ENCODE measurements at places on chromosomes 3 and 15. TPM values are rescaled to one million over a fixed set of nuclear protein-coding genes. Genes with fewer than 3 reads are reported as not detected.
A peak's percentile ranks its signal among the peaks of the same experiment; 100 is the strongest.

Gene GNAT1
- total RNA-seq, result not detected

Gene ARGFX
- not detected for total RNA-seq

Gene FBXW12
- total RNA-seq, result not detected

DNA sequence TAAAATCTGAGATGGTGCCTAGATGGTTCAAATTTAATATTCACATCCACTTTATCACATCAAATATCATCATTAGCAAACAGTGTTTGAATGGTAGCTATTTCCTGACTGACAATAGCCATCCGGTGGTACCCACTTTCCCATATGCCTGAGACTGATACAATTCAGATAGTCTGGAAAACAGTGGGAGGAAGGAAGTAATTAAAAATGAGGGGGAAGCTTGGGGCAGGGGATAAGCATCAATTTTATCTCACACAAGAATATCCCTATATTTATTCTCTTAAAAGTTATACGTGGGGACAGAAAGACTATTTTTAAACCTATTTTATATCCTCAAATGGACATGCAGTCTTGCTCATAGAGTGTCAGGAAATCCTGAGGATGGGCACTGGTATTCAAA is 122.5 kb upstream of the GAP43 start:
- DNase-seq, result no peak

DNA sequence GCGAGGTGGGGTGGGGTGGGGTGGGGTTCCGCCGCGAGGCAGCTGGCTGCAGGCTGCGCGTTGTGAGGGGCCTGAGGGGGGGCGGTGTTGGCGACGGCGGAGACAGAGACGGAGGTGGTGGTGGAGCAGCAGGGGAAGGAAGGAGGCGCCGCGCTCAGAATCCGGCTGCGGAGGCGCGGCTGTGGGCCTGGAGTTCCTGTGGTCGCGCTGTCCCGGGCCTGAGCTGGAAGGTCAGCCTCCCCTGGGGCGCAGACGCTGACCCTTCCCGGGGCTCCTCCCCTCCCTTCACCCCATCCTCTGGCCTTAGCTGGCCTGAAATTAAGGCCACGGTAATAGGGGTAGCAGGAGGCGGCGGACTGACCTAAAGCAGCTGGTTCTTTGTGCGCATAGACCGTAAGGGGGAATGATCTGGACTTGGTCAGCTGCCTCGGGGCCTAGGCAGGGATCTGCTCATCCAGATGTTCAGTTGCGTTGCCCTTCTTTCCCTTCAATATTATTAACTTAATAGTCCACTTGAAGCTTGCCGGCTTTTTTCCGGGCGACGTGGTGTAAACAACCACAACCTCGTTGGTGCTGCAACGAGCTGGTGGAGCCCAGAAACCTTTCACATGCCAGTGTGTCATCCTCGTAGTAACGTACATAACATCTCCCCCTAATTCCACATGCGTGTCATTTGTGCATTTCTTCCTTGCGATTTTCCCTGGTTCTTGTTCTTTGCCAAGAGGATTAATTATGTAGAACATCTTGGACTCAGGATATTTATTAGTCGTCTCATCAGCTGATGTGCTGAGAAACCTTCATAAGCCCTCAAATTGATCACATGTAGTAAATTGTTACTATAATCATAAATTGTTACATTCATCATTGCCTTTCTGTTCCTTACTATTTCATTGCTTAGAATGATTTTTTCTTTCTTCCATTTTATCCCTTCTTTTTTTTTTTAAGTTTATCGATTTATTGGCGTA is 626 bp downstream of the SEC62 start:
- DNase-seq, result peak; percentile 72

- no peak for DNase-seq
These were observed 1.8 kb downstream of the PLXNB1 start for GRCh38 chr3:48428088-48428571.

DNA sequence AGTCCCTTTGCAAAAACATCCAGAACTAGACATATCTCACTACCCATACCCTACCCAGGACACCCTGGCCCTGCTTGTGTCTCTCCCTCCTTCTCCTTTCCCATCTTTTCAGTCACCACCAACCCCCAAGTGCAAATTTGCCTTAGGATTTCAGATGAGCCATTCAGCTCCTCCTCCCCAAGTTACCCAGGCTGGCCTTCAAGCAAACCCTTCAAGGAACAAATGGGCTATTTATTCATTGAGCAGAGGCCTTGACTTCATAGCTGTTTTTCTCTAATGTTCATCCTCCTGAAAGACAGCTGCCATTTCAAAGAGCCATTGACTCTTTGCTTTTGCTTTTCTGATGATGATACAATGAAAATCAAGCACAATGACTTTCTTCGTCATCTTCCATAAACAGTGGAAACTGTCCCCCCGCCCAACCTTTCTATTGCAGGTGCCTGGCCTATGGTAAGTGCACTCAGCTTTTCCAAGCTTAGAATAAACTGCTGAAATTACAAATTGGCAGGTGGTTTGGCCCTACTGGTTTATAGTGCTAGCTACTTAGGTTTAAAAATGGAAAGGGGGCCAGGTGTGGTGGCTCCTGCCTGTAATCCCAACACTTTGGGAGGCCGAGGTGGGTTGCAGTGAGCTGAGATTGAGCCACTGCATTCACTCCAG is 26.1 kb upstream of the KLHL6 start:
- no peak for DNase-seq

GRCh38 chr15:70094690-70095311 is 2.9 kb downstream of the TLE3 start:
- peak; percentile 74 for DNase-seq
